ENCODE measurements at places on chromosomes 12 and 14.

DNA sequence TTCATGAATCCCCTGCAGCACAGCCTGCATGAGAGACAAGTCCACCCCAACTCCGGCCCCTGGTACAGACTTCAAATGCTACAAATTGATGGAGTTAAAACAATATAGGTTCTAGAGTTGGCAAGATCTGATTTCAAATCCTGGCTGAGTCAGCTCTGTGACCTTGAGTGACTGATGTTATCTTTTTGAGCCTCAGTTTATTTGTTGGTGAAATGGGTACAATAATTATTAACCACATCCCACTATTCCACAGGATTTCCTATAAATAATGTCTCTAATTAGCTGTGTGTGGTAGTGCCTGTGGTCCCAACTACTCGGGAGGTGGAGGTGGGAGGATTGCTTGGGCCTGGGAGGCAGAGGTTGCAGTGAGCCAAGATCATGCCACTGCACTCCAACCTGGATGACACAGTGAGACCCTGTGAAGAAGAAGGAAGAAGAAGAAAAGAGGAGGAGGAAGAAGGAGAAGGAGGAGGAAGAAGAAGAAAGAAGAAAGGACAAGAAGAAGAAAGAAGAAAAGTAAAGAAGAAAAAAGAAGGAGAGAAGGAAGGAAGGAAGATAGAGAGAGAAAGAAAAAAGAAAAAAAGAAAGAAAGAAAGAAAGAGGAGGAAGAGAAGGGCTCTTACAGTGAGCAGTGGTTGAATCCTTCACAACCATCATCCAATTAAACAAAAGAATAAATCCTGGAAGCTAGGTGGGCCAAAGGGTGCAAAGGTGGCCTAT, 39.7 kb upstream of the DICER1 start:
- DNase-seq = no peak

DNA sequence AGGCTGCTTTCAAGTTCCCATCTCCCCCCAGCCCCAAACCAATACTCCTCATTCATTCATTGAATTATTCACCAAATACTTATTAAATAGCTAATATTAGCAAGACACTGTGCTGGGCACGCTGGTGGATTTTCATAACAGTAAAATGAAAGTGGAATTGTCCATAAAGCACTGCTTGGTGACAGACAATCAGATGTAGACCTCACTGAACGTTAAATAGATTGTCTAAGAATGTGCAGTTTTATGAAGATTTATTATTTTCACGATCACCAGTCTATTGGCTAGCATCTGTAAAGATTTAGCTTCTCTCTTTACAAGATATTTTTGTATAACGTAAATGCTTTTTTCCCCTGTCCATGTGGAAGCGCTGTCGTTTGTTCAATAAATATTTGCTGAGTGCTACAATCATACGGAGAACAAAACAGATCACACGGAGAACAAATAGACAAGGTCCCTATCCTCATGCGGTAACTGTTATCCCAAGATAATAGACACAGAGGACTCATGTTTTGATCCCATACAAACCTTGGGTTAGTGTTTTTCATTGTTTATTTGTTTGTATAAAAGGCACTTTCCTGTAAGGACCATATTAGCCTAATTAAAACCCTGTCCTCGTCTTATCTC, 397.6 kb downstream of the BCAT1 start:
- DNase-seq = no peak

- DNase-seq = no peak
Observed at GRCh38 chr14:75280291-75280830, 1.7 kb downstream of the FOS start.

GRCh38 chr12:91718326-91718725, 427.3 kb downstream of the BTG1 start:
- no peak for DNase-seq

DNA sequence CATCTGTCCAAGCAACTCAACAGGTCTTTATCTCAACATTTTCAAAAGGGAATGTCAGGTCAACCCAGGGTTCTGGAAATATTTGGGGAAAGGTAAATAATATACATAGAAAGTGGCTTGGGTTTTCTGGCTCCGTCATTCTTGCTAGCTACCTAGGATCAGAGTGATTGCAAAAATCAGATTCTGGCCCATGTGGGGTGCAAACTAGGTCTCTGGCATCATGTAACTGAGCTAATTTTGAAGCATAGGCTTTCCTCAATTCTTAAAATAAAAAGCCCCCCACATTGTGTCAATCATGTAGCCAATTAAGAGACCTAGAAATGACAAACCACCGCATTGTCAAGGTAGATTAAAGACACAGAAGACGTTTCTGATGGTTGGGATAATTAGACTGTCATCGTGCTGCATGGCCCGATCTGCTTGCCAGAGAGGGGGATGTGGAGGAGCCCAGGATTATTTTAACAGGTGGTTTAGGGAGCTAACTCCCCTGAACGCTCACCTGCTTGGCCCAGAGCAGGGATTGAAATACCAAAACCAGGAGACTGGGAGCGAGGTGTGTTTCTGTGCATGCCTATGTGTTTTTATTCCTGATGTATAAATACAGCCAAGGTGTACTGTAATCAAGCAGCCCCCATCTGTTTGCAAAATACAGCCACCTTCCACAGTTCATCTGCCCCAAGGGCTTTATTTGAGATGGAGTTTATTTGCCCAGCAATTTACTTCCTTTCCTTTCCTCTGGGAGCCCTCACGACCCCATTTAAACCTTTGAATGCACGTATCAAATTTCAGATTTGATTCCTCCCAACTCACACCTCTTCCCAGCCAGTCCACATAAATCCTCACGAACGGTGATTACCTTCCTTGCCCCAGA, 189.5 kb downstream of the TTC8 start:
- DNase-seq = no peak

- DNase-seq = no peak
Observed at GRCh38 chr14:58923751-58924405, 264.6 kb upstream of the DAAM1 start.

- DNase-seq = no peak
Observed at GRCh38 chr14:77674931-77675330, 32.9 kb downstream of the ALKBH1 start.

DNA sequence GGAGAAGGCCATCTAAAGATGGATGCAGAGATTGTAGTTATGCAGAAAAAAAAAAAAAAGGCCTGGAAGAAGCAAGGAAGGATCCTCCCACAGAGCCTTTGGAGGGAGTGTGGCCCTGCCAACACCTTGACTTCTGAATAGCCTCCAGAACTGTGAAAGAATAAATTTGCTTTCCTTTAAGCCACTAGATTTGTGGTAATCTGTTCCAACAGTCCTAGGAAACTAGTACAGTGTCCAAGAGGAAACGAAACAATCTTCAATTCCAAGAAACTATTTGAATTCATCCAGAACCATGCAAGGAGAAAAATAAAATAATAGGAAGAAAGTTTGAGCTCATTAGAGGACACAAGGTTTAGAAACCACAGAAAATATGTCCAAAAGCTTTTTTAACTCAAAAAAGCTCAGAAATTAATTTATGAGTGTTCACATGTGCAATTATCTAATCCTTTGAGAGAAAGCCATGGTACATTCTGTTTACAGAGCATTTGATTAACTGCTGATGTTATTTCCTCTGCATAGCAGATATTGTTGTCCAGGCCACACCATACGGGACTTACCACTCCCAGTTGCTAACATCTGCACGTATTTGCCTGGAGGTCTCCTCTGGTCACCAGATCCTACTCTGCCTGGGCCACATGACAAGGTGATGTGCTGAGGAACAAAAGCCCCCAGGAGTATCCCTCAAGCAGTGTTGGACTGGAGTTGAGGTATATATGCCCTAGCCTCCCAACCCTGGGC, 30.0 kb upstream of the STAB2 start:
- no peak for DNase-seq

GRCh38 chr12:49698619-49699545, 8.3 kb downstream of the FMNL3 start:
- no peak for DNase-seq

DNA sequence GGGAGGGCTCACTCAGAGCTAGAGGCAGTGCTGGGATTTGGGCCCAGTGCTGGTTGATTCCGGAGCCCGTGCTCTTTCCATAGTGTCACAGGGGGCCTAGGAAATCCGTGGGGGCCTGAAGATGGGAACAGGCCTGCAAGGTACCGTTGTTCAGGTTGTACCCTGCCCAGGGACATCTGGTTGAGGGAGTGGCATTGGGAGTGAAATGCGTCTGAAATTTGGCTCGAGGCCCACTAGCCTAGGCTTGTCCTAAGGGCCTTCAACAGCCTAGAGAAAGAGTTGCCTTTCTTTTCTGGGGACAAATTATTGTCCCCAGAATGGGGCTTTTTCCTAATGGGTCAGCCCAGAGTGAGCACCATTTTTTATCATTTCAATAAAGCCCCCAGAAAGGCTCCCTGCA, 26.4 kb upstream of the FAM222A start:
- DNase-seq = no peak

- no peak for DNase-seq
Observed at GRCh38 chr12:95393191-95393790, 80.7 kb upstream of the METAP2 start.

DNA sequence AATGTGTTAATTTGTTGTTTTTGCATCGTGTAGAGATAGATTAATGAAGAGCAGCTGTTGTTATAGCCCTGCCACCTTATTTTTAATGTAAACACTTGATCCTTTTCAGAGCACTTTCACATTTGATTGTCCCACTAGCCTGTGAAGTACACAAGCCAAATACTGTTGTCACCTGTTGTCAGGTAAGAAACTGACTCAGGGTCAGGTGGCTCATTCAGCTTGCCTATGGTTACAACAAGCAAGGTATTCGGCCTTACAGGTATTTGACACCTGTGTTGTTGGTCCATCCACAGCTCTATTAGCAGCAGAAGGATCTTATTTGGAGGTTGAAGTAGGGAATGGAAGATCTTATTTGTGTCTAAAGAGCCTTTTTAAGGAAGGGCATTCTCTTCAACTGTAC, 108.9 kb downstream of the GPR135 start:
- DNase-seq = no peak

DNA sequence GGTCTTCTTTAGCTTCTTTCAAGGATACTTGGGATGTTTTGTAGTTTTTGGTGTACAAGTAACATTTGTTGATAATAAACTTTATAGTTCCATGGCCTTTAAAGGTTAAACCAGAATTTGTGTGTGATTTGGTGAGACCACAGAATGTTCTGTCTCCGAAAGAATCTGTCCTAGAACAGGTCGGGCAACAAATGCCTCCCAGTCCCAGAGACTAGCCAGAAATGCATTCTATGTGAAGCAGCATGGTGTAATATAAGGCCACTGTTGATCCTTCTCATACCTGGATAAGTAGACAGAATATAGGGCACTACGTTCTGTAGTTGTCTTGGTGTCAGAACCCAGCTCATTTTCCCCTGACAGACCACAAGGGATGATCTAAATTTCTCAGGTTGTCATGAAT, 10.0 kb downstream of the STYK1 start:
- no peak for DNase-seq

- no peak for DNase-seq
Observed at GRCh38 chr14:91374879-91375702, 42.5 kb downstream of the CCDC88C start.

DNA sequence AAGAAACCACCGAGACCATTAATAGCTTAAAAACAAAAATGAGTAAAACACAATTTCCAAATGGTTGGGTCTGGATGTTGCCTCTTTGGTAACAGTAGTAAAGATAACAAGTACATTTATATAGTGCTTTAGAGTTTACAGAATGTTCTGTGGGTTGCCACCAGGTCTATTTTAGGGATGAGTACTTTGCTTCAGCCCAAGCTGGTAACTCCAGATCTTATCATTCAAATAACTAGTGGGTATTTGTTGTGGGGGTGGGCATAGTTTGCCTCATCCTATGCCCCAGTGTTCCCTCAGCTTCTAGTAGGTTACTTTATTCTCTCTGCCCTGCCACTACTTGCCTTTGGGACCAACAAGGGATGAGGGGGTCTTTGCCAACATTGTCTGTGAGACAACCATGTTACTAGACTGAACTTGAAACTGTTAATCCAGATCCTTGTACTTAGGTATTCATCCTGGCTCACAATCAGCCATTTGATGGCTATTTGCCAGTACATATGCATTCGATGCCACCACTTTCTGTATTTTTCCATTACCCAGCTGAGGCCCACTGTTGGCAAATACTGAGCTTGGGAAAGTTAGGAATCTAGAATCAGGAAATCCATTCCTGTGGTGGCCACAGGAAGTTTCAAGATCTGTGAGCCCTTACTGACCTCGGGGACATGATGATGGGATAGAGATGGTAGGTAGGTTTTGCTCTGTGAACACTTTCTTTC, 17.6 kb upstream of the AKAP6 start:
- no peak for DNase-seq

GRCh38 chr12:89167986-89168385, 184.3 kb downstream of the DUSP6 start:
- no peak for DNase-seq

DNA sequence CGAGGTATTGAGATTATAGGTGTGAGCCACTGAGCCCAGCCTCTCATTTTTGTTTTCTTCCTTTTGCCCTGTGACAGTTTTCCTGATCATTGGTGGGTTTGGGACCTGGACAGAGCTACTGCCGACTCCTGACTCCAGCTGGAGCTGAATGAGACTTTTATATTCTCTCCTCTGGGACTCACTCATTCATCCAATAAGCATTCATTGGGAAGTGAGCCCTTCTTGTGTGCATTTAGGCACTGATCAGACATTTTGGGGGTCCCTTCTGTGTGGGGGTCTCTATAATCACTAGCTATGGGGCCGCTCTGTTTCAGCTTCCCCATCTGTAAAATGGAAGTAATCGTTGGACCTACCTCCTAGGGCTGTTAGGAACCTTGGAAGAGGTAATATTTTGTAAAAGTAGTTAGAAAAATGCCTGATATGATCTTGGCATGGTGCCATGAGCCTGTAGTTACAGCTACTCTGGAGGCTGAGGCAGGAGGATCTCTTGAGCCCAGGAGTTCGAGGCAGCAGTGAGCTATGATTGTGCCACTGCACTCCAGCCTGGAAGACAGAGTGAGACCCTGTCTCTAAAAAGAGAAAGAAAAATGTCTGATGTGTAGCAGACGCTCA, 7.2 kb downstream of the SH2B3 start:
- DNase-seq = no peak

- no peak for DNase-seq
Observed at GRCh38 chr12:51622564-51622963, 31.5 kb downstream of the SCN8A start.

- DNase-seq = no peak
Observed at GRCh38 chr12:25959071-25959961, 834 bp downstream of the RASSF8 start.

DNA sequence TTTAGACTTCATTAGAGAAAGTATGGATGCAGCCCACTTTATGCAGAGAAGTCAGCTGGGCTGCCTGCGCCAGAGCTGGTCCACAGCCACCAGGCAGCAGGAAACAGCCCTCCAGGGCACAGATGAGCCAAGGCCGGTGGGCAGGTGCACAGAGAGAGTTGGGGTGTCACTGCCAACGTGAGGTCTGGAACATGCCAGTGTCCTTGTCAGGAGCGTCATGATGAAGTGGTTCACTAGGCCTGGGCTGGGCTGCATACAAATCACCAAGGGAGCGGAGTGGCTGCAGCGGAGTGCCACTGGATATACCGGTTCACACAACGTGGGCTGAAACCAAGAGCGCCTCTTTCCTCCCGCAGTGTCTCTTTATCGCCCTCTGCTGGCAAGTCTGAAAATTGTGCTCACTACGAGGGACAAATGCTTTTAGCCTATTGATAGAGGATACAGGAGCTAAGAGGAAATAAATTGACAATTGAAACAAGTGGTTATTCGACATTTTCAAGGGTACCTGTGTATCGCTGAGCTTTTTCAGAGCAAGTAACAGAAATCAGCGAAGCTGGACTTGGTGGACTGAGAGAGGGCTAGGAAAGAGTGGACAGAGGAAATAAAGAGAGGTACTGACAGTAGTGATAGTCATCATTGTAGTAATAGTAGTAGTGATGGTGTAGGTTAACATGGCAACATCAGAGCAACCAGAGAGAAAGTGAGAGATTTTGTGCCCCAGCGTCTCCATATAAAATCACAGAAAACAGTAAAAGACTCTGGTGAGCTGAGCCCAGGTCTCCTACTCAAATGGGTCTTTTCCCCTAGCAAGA, 52.0 kb upstream of the ITPR2 start:
- DNase-seq = peak; percentile 30
